ENCODE measurements at places on chromosomes 6 and 20.

DNA sequence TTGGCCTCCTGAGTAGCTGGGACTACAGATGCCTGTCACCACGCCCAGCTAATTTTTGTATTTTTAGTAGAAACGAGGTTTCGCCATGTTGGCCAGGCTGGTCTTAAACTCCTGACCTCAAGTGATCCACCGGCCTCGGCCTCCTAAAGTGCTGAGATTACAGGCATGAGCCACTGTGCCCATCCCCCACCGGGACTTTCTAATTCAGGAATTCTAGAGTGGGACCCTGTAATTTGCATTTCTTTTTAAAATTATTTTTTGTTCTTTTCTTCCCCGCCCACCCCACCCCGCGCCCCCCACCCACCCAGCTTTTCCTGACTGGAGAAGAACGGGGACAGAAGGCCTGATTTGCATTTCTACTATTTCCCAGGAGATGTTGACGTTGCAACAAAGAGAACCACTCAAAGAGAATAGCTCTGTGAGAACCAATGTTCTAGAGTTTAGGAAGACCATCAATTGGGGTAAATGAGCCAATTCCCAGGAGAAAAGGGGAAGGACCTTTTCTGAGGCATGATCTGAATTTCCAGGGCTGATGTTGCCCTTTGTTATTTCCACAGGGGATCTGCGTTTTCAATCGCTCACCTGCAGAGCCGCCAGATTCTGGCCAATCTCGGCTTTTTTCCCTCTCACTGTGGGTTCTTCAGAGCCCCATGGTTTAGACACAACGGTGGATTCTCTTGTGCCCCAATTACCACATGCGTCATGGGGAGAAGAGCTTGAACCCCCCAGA, 33.2 kb upstream of the TFAP2C start:
- no peak for DNase-seq

DNA sequence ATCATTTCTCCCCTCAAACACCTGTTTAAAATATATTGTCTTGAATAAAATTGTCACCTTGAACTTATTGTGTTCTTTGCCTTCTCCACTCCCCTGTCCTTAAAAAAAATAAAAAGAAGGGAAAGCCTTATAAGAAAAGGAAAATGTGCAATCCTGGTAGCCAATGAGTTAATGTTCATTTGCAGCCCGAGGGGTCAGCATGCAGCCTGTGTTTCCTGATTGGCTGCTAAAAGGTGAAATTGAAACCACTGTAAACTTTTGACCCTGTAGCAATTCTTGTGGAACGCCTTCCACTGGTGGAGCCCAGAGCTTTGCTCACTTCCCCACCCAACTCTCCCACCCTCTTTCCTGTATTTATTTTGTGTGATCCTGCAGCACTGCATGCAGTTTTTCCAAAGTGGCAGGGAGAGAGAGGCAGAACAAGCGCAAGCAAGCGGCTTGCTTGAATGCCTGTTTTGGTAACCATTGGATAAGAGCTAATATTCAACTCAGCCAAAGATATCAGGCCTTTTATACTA, 74.9 kb downstream of the NCOA3 start:
- DNase-seq: peak; percentile 69

- DNase-seq: peak; percentile 39
Measured at GRCh38 chr6:12844284-12845223, 128.0 kb downstream of the PHACTR1 start.

DNA sequence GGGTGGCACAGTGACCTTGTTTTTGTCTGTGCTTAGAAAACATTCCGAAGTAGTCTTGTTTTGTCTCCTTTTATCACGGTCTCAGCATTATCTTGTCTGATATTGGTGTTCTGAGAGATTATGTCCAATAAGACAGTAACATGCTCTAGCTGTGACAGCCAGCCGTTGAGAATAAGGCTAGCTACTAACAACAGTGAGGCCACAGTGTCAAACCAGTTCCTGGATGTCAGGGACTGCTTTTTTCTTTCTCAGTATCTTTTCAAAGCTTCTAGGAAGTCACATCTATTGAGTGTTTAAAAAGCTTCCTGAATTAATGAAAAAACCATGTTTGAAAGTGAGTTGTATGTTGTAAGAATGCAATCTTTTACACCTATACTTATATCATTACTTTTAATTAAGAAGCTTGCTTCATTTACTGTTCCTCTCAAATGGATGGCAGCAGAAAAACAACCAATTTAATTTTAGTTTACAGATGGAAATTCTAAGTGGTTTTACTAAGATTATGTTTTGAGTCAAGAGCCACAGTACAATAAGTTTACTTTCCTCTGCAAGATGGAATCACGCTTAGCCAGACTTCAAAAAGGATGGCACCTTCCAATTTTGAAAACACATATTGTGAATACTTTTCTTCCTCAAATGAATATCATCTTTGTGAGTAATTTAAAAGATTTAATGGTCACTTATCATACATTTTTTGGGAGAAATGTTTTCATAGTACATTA, 53.1 kb downstream of the MAP3K7 start:
- DNase-seq: no peak

DNA sequence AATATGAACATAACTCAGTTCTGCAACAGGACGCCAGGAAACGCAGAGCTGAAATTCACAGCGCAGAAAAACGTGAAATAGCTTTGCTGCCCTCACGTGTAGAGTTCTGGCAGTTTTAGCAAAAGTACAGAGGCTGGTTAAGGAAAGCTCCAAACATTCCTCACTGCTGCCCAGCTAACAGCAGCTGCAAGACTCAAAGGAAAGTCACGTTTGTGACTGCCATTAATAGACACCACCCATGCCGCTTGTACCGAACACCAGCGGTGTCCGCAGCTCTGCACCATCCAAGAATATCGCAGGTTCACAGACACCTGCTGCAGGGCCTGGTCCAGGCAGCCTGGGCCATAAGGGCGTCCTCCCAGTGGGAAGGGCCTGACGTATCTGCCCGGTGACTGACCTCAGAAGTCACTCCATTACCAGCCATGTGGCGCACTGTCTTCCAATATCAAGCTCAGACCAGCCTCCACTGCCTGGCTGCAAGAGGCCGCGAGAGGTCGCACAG, 61.4 kb downstream of the WDR27 start:
- no peak for DNase-seq

DNA sequence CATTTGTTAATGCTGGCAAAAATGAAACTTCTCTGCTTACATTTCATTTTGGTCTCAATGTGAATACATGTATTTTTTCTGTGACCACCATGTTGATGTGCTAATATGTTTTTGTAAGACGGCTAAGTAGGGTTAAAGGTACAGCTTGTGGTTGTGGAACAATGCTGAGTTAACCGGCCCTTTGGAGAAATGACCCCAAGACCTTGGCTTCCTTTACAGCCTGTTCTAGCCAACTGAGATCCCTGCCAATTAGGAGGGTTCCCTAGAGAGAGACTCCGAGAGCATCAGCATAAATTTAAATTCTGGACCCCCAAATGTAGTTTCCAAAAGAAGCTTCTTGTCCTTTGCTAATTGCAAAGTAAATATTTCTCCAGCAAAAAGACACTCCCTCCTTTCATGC, 44.4 kb downstream of the RSPO3 start:
- no peak for DNase-seq

DNA sequence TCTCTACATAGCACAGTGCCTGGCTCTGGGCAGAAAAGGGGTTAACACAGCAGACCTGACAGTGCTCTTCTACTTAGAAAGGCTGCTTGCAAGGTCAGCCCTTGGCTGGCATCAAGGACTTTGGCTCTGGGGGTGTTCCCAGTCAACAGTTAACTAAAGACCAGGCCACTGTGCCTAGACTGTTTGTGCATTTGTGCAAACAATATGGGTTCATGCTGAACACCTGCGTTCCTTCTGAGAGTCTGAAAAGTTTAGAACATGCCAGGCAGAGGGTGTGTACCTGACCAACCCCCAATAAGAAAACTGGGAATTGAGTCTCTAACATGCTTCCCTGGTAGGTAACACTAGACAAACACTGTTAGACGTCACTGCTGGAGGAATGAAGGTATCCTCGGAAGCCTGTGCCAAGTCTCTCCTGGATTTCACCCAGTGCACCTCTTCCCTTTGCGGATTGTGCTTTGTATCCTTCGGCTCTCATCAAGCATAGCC, 110.7 kb downstream of the PDE10A start:
- DNase-seq: no peak

- no peak for DNase-seq
Measured at GRCh38 chr6:91079969-91080368, 493.1 kb upstream of the MAP3K7 start.

DNA sequence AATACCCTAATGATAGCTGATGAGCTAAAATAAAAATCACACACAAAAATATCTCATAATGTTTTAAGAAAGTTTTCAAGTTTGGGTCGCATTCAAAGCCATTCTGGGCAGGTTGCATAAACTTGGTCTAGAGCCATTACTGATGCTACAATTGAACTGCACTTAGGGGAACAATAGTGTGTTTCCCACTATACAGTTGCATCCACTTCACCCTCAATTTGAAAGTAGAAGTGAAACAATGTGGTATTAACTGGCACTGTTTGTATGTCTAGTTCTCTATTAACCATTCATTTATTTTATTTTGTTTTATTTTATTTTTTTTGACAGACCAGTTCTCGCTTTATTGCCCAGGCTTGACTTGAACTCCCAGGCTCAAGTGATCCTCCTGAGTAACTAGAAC, 23.0 kb upstream of the STK38 start:
- DNase-seq: no peak

GRCh38 chr6:12595161-12595811, 121.3 kb upstream of the PHACTR1 start:
- DNase-seq: no peak

DNA sequence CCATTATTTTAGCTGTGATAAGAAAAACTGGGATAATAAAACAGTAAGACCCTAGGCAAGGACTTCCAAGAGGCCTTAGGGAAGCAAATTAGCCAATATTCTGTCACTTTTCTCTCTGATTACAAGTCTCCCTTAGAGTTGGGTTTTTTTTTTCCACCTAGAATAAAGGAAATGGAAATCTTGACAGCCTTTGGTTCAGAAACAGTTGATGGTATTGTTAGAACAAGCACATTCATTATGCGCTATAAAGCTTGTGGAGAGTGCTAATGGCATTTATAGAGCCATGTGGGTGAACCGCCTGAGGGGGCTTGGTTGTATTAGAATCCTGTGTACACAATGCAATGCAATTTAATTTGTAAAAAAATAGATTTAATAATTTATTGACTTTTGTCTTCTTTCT, 88.9 kb upstream of the OGFRL1 start:
- DNase-seq: no peak

DNA sequence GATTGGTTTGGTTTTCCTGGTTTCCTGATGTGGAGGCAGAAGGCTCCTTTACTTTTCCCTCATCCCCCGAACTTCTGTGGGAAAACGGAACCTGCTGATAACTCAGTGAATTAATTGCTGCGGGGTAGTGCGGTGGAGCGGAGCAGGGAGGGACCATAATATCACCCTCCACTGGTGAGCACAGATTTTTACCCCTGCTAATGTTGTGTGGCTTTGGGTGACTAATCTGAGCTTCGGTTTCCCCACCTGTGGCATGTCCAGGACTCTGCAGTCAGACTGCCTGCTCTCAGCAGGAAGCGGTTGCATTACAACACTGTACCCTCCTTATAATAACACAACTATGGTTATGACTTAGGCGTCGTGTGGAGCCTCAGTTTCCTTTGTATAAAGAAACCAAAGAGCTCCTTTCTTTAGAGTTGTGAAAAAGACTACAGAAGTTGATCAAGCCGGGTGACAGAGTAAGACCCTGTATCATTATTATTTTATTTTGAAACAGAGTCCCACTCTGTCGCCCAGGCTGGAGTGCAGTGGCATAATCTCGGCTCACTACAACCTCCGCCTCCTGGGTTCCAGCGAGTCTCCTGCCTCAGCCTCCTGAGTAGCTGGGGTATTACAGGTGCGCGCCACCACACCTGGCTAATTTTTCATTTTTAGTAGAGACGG, 2.2 kb upstream of the ID1 start:
- DNase-seq: peak; percentile 76

- DNase-seq: no peak
Measured at GRCh38 chr6:143034689-143035334, 25.9 kb upstream of the AIG1 start.

DNA sequence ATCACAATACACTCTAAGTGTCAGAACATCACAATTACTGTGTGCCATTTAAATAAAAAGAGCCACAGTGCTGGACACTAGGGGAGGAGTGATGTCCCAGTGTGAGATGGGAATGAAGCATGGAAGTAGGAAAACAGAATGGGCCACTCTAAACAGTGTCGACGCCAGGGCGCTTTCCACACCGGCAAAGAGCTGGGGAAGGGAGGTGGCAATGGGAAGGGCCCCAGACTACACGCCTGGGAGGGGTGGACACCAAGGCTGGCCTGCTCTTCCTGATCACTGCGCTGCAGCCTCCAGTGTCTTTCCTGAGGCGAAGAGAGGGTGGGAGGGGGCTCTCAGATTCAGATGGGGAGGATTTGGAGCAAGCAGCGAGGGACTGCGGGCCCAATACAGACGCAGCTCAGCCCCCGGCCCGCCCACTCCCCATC, 75.9 kb downstream of the ERMARD start:
- no peak for DNase-seq

GRCh38 chr20:60057866-60058807, 99.9 kb downstream of the CDH26 start:
- DNase-seq: no peak

DNA sequence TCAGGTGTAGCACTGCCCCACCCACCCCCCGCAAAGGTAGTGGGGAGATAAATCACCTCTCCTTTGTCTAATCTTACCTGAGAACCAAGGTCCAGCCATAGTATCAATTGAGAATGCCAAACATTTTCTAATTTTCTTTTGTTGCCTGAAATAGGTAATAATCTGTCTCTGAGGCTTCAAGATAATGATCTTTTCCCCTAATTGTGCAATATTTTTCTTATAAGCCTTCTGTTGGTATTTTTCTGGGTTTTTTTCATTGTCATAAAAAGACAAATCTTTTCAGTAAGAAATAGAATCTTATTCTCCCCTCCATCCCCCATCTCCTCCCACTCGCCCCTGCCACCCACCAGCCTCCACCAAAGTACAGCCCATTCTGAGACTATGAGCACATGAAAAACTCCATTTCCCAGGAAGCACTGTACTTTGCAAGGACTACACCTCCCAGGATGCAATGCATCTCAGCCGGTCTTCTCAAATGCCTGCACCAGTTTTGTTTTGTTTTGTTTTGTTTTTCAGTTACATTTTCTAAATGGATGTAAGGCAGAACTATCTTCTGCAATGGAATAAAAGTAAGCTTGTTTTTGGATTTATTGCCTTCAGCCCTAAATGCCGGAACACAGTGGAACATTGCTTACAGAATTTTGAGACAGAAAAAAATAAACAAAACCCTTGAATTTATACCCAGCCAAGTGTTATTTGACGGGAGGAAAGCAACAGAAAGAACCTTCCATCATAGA, 268.0 kb downstream of the TFAP2A start:
- DNase-seq: peak; percentile 59

GRCh38 chr20:13800728-13801134, 15.9 kb downstream of the NDUFAF5 start:
- no peak for DNase-seq
